T-helper 9 cell (primary cell): ENCODE measurements at places on chromosomes 6 and 20.

GRCh38 chr20:50308513-50309279 lies 118.1 kb downstream of the CEBPB start:
- no peak for DNase-seq

DNA sequence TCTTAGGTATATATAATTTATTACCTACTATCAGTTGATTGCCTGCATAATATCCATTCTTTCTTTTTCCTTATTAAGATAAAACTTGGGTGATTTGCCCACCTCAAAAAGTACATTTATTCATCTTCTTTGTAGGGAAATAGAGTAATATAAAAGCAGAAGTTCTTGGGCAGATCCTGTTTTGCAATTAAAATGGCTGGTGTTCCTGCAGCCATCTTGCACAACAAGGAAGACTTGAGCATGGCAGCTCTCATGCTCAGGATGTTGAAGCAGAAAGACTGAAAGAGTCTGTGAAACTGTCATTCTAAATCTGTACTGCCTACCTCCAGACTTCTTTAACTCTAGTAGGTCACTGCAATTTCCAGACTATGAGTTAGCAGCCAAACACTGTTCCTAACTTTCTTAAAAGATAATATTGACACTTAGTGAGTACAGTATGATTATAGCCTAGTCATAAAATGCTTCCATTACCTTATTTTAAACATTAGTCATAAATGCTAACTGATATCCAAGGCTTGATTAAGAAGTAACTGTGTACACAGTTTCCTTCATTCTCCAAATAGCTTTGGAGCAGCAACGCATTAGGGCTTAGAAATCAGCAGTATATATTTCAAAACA lies 24.6 kb upstream of the HTR1B start:
- no peak for DNase-seq

- no peak for DNase-seq
Observed at GRCh38 chr6:43192911-43193310, 10.9 kb downstream of the CUL9 start.

- no peak for DNase-seq
Observed at GRCh38 chr20:58099956-58100730, 128.3 kb downstream of the ANKRD60 start.

DNA sequence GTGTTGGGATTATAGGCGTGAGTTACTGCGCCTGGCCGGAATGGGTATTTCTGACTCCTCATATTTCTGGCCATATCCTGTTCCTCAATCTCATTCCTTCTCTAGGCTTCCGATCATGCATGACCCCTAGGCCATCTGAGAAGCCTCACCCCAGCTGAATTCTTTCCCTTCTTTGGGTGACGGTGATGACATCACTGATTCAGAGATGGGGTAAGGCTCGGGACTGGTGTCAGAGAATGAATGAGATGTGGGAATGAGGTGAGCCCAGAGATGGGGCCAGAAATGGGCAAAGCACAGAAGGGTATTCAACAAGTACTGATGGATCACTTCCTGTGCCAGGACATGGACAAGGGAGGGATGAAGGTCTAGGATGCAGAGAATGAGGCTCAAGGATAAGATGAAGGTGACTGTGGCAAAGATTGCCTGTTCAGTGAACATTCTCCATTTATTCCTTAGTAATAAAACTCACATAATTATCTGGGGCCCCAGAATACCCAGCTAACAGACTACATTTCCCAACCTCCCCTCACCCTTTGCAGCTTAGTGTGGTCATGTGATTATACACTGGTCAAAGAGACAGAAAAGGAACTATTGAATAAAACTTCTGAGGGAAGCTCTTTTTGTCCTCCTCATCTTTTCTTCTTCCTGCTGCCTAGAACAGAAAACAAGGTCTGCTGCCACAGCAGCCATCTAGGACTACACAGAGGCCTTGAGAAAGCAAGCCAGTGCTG lies 39.6 kb downstream of the KIAA0319 start:
- no peak for DNase-seq

DNA sequence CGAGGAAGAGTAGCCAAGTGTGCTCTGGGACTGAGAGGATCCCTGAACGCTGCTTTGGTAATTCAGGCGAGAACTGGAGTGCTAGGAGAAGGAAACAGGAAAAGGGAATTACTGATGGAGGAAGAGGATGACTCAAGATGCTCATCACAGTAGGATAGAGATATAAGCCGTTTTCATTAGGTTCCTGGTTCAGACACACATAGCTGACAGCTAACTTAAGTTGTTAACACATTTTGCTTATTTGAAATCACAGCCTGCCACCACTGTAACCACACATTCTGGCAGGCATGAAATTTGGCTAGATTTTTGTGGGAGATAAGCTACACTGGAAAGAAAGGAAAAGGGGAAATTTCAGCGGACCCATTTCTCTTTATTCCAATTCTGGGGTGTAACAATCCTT lies 138.2 kb upstream of the SLC22A16 start:
- no peak for DNase-seq

DNA sequence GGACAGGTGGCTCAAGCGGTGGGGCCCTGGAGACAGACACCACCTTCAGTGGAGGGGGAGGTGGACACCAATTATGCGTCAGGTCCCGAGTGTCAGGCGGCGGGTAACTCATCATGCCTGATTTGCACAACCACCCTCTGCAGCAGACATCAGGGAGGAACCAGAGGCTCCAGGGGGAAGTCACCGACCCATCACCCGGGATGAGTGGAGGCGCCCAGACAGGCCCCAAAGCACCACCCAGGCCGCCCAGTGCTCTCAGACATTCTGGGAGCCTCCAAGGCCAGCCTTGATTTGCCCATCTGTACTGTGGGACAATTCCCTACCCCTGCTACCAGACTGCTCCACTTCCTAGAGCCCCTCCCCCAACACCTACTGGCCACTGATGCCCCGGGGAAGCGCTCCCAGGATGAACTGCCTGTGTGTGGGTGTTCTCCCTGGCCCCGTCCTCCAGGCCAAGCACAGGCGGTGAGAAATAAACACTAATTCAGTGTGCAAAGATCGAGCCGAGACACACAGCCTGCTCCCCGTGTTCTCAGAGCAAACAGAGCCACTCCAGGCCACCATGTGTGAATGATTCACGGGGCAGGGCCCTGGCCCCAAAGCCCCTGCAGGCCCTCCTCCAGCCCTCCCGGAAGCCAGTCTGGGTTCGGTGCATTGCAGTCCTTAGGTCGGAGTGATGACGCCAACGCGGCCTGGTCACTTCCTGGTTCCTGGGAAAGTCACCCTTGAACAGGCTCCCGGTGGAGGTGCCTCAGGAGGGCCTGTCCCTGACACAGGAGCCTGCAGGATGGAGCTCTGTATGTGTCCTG lies 107.2 kb downstream of the ASXL1 start:
- no peak for DNase-seq

GRCh38 chr6:158610319-158610968 lies 34.1 kb downstream of the DYNLT1 start:
- no peak for DNase-seq

- no peak for DNase-seq
Observed at GRCh38 chr6:50585441-50586330, 127.6 kb upstream of the TFAP2D start.

- no peak for DNase-seq
Observed at GRCh38 chr6:52491203-52492069, 71.3 kb downstream of the EFHC1 start.
